ENCODE measurements at places on chromosomes 11 and 22.
A peak's percentile ranks its signal among the peaks of the same experiment; 100 is the strongest.

- DNase-seq = no peak
Measured at GRCh38 chr11:76156971-76157427, 49.3 kb downstream of the WNT11 start.

DNA sequence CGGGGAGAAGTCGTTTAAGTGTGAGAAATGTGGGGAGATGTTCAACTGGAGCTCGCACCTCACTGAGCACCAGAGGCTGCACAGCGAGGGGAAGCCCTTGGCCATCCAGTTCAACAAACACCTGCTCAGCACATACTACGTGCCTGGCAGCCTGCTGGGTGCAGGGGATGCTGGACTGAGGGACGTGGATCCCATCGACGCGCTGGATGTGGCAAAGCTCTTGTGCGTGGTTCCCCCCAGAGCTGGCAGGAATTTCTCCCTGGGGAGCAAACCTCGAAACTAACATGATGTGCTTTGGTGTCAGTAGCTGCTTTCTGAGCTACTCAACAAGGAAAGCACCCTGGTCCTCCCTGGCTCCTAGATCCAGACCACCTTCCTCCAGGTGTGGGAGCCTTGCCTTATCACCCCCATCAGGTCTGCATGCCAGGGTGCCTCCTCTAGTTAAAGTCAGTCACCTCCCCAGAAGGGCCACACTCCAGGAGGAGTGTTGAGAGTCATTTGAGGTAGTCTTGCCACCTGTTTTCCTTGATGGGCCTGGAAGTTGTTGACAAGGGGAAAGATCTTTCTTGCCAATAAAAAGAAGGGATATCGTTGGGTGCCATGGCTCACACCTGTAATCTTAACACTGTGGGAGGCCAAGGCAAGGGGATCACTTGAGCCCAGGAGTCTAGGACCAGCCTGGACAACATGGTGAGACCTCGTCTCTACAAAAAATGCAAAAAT is 12.9 kb downstream of the ZNF74 start:
- no peak for DNase-seq

GRCh38 chr11:99068832-99069231 is 48.1 kb downstream of the CNTN5 start:
- DNase-seq = peak; percentile 37

GRCh38 chr11:77406396-77406795 is 67.5 kb downstream of the PAK1 start:
- DNase-seq = peak; percentile 14

Measured in NCI-H226 (cell line).